ENCODE measurements at places on chromosomes 7 and 10.

DNA sequence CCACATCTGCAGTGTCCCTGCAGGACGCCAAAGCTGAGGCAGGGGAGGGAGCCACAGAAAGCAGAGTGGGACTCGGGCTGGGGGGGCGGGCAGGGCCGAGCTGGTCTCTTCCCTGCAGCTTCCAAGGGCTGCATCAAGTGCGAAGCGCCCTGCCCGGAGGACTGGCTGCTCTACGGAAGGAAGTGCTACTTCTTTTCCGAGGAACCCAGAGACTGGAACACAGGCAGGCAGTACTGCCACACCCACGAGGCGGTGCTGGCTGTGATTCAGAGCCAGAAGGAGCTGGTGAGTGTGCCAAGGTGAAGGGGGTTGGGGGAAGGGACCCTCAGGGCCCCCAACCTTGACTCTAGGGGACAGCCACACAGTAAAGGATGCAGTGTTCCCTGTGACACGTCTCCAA is 16.7 kb downstream of the CLEC2L start:
- DNase-seq: no peak

- DNase-seq: peak; percentile 28
Observed at GRCh38 chr7:351681-352480, 61.9 kb downstream of the FOXL3 start.

GRCh38 chr7:100675105-100675451 is 1.5 kb downstream of the GNB2 start:
- no peak for DNase-seq

DNA sequence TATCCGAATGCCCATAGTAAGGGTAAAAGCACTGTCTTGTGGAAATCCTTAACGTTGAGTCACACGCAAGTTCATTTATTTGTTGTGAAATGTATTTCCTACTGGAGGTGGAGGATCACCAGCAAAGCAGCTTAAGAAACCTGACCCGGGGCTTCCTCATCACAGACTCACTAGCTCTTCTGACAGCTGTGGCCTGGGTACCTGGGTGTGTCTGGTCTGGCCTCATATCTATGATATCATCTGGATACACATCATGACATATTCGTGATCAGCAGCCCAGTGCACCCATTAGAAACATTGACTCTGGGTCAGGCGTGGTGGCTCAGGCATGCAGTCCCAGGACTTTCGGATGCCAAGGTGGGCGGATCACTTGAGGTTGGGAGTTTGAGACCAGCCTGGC is 8.8 kb downstream of the DRGX start:
- no peak for DNase-seq

- DNase-seq: no peak
Observed at GRCh38 chr10:121669028-121669374, 70.8 kb upstream of the FGFR2 start.

DNA sequence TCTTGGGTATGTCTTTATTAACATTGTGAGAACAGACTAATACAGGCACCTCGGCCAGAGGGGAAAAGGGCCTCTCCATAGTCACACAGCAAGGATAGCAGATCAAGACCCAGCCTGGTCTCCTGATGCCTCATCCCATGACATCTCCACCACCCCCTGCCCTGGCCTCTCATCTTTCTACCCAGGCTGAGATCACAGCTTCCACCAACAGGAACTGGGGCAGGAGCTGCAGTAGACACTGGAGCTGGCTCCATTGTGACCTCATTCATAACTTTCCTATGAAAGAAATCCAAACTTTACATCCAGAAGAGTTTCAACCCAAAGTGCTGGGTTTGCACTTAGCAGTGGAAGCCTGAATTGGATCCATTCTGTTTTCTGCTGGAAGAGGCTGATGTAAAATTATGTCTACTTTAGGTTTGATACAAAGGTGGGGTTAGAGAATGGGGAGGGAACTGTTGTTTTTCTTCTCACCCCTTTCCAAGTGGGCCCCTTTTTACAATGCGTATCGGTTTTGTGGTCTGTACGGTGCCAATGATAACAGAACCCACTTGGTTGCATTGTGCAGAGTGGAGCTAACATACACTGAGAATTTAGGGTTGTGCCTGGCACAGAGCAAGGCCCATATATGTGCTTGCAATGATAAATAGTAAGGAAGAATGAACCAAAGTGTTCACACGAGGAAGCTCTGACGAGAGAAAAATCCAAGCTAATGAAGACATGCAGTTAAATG is 28.6 kb upstream of the INSIG1 start:
- no peak for DNase-seq

- no peak for DNase-seq
Observed at GRCh38 chr7:95432606-95433005, 2.2 kb downstream of the PON2 start.

DNA sequence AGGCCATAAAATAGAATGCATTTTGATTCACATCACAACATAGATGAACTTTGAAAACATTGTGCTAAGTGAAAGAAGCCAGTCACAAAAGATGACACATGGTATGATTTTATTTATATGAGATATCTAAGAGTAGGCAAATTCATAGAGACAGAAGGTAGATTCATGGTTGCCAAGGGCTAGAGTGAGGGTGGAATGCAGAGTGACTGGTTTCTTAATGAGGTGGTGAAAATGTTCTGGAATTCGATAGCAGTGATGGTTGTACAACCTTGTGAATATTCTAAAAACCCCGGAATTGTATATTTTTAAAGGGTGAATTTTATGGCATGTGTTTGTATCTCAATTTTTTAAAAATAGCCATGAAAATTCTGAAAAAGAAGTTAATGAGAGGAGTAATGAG is 42.9 kb downstream of the ABCB4 start:
- no peak for DNase-seq

DNA sequence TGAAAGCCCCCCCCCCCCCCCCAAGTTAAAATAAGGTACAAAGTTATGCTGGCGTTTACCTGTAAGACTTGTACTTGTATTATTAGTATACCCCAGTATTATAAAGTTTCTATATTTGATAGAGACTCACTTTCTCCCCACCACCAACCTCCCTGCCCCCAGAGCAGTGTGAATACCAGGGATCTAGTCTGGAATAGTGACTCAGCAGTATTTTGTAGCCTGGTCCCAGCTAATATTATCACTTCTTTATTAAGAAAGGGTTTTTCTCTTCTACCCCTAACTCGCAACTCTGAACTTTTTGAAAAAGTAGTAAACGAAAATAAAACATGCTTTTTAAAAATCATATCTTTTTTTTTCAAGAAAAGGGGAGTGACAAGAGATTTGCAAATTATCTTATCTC is 26.7 kb downstream of the GLI3 start:
- no peak for DNase-seq

- peak; percentile 77 for DNase-seq
Observed at GRCh38 chr7:34059136-34059828, 153.9 kb downstream of the BMPER start.

- no peak for DNase-seq
Observed at GRCh38 chr10:48574817-48575380, 30.0 kb downstream of the ARHGAP22 start.

DNA sequence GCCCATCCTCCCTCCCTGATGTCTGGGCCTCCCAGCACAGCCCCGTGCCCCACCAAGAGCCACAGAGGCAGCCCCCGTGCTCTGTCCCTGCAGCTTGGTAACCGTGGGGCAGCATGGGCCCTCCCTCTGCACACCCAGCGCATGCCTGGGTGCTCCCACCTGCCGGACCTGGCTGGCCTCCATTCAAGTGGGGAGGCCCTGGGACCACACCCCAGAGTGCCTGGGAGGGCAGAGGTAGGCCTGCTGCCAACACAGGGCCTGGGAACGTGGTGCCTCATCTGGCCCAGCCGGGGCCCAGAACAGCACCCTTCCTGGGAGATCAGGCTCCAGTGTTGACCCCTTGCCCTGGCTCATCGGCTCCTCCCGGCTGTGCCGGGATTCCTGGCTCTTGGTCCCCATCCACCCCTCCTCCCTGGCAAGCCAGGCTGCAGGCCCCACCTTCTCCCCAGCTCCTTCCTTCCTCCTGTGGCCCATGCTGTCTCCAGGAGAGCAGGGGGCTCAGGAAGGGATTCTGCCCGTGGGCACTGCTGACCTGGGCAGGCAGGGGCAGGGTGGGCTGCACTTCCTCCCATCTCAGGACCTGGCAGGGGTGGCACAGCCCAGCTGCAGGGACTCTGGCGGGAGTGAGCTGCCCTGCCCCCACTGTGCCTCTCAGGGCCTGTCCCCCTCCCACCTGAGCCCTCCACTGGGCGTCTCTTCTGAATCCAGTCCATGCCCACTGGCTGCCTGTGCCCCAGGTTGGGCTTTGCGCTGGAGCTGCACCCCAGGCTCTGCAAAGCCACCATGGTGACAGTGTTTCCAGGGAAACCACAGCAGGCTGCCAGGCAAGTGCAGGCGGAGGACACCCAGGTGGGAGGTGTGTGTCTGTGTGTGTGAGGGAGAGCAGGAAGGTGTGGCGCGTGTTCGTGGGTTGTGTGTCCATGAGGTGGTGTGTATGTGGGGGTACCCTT is 32.6 kb downstream of the PWWP2B start:
- no peak for DNase-seq

GRCh38 chr10:5873515-5873995 is 16.1 kb downstream of the ANKRD16 start:
- DNase-seq: peak; percentile 68

DNA sequence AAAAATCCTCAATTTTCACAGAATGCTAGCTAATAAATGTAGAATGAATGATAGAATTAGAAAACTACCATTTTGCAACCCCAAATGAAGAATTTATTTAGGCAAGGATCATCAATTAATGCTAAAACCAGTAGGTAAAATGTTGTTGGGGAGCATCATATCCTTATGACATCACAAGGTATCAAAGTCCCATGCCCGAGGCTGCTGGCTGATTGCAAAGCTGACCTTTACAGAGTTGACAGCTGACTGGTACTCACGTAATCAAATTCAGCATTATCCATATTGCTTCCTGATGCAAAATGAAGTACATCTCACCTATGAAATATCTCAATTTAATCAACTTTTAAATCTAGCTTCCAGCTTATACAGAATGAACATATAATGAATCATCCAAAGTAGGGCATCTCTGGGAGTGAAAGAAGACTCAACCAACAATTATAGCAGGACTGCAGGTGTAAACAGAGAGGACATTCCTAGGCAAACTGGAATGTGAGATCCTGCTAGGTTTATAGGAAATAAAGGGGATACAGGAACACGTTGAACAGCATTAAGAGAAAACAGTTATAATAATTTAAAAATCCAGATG is 10.2 kb upstream of the BLNK start:
- no peak for DNase-seq

GRCh38 chr7:111081546-111082267 is 9.2 kb upstream of the LRRN3 start:
- DNase-seq: no peak

GRCh38 chr7:157557263-157557662 is 220.5 kb downstream of the DNAJB6 start:
- DNase-seq: no peak

- peak; percentile 33 for DNase-seq
Observed at GRCh38 chr10:76411729-76412435, 980.5 kb downstream of the LRMDA start.

GRCh38 chr10:120396228-120396627 is 60.8 kb upstream of the PLPP4 start:
- no peak for DNase-seq

GRCh38 chr7:154863766-154864522 is 139.0 kb downstream of the PAXIP1 start:
- DNase-seq: no peak

DNA sequence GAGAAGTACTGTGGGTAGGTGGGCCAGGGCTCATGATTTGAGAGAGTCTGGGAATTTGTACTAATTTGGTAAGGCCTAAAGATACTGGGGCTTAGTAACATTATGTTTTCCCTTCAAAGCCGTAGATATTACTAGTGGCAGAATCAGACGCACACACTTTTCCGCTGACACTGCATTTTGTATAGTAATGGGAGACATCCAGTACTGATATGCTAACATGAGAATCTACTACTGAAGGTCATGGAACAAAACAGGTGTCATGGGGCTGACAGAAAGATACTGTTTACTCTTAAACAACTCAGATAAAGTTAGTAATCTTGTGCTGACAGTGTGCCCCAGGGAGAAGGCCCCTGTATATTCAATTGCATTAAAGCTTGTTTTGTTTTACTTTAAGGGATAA is 11.1 kb upstream of the GIMAP7 start:
- no peak for DNase-seq

GRCh38 chr7:36741866-36742265 is 17.6 kb upstream of the AOAH start:
- DNase-seq: no peak

GRCh38 chr7:114799628-114800028 is 122.3 kb upstream of the MDFIC start:
- no peak for DNase-seq

DNA sequence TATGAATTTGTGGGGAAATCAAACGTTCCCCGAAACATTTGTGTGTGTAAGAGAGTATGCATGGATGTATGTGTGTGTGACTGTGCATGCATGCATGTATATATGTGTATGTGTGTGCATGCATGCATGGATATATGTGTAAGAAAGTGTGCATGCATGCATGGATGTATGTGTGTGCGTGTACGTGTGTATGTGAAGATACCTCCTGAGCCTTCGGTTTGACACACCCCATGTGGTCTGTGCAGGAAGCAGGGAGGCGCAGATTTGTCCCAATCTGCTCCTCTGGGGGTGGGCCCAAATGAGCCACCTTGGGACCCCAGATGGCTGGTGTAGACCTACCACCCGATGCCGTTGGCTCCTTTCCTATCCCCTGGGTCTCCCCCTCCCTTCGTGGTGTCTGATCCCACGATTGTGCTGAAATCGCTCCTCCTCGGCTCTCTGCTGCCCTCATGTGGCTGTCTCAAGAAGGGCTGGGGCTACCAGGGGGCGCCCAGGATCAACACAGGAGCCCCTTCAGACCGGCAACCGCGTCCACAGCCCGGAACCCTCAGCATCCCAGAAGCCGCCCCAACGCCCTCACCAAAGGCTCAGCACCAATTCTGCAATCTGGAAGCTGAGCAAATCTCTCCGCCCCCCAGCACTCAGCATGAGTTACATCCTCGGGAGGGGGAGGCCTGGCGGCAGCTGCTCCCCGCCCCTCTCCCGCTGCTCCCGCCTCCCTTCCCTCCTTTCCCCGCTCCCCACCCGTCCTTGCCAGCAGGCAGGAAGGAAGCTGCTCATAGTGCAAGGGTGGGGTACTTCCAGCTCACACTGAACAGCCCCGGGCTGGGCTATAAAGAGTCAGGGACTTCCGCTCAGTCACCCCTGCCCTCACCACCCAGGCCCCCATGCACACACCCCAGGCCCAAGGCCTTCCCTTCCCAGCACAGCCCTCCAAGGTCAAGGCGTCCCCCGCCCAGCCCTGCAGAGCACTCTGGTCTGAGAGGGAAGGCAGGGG is 2.3 kb upstream of the NOS3 start:
- peak; percentile 27 for DNase-seq

- no peak for DNase-seq
Observed at GRCh38 chr7:11716185-11716584, 115.8 kb downstream of the THSD7A start.

GRCh38 chr7:88398459-88398858 is 91.8 kb upstream of the STEAP4 start:
- no peak for DNase-seq
